ENCODE measurements at places on chromosomes 3 and 15.

- DNase-seq = no peak
Measured at GRCh38 chr3:79268422-79268821, 499.4 kb downstream of the ROBO1 start.

DNA sequence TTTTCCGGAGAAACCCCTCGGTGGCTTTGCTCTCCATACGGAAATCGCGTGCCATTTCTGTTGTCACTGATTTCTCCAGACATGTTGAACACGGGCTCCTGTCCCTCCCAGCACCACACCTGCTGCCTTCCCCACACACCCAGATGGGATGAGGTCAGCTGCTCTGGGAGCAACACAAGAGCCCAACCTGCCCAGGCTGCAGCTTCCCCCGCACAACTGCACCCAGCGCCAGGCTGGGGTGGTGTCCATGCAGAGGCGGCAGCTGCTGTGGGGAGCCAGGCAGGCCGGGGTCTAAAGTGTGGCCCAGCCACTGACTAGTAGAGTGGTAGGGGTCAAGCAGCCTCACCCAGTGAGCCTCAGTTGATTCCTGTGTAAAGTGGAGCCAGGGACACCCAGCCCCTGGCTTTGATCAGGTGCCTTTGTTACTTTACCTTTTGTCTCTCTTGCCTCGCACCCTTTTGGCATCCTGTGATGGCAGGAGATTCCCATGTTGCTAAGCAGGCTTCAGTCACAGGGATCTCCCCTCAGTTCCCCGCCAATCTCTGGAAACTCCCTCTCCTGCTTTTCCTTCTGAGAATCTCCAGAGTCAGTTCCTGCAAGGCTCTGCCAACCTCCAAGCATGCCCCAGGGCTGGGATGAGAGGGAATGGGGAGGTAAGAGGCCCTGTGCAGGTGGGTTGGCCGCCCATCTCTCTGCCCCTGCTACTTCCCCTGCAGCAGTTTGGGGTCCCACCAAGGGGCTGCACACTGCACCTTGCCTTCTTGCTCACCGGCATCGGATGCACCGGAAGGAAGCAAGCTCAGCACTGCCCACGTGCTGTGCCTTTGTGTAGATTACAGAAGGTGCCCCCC lies 91.8 kb upstream of the ALDH1A3 start:
- DNase-seq = no peak

GRCh38 chr3:29775340-29775739 lies 494.5 kb downstream of the RBMS3 start:
- no peak for DNase-seq

DNA sequence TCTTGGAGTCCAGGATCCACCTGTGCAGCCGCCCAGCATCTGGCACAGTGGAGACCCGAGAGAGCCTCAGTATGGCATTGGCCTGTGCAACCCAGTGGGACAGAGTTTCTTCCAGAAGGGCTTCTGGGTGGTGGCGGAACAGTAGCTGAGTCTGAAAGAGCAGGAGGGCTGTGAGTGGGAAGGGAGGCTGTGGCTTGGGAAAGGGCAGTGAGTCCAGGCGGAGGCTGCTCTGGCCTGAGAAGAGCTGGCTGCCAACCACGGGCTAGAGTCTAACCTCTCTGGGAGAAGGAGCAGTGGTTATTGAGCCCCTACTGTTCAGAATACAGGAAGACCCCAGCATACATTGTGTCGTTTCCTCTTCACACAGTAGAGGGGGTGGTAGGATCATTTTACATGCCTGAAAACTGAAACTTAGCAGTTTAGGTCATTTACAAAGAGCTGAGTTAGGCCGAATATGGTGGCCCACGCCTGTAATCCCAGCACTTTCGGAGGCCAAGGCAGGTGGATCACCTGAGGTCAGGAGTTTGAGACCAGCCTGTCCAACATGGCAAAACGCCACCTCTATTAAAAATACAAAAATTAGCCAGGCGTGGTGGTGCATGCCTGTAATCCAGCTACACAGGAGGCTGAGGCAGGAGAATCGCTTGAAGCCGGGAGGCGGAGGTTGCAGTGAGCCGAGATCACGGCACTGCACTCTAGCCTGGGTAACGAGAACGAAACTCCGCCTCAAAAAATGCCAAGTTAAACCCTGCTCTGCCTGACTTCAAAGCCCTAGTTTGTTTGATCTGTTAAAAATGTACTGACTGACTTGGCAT lies 3.2 kb downstream of the AEN start:
- no peak for DNase-seq

GRCh38 chr3:181454451-181455027 lies 257.2 kb upstream of the SOX2 start:
- no peak for DNase-seq

Measured in A172 (cell line).